ENCODE measurements at places on chromosomes 2 and 18.

DNA sequence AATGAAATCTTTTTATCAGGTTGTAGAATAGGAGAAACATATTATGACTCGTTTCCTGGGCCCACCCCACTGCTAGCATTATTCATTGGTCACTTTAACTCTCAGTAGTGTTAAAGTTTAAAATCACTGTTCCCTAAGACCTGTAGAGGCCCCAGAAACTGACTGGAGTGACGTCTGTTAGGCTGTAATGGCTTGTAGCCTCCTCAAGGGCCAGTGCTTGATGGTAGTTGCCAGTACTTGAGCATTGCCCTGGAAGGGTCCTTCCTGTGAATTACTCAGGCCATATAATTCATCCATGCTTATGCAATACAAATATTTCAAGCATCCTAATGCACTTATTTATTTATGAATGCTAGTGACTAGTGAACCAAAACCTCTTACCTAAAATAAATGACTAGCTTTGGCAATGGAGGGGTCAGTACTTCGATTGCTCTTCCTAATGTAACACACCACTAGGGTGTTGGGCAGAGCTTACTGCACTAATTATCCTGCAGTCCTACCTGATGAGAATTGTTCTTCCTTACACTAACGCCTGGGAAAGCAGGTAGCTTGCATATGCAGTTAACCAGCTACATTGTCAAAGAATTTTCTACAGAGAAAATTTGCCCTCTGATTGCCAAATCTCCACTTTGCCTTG lies 31.2 kb downstream of the ARHGAP25 start:
- DNase-seq, result peak; percentile 48

- no peak for DNase-seq
Observed at GRCh38 chr2:30978044-30978443, 160.2 kb downstream of the GALNT14 start.

DNA sequence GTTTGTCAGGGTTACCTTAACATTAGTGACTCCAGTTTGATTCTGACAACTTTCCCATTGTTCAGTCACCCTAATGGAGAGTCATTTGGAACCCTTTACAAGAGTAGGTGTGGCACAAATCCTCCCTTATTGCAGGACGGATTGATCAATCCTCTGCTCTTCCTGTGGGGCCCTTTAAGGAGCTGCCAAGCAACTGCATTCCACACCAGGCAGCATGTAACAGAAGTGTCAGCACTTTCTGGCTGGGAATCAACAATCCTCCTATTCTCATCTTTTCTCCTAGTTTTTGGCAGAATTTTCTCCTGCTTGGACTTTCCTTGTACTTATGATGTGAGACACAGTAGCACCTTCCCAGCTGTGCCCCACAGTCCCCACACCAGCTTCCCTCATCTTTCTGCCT lies 177.8 kb downstream of the ST6GAL2 start:
- DNase-seq, result no peak

DNA sequence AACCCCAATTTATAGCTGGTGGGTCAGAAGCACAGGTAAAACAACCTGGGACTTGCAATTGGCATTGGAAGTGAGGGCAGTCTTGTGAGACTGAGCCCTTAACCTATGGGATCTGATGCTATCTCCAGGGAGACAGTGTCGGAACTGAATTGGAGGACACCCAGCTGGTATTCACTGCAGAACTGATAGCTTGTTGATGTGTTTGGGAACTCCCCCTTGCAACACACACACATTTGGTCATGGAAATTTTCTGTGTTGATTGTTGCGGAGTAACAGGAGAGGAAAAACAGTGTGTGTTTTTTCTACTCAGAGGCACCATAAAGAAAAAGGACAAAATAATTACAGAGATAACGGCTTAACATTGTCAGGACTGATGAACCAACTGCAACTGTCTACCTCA lies 16.1 kb downstream of the TPGS2 start:
- DNase-seq, result no peak

- DNase-seq, result no peak
Observed at GRCh38 chr18:79818631-79819030, 20.9 kb downstream of the KCNG2 start.

GRCh38 chr2:165431014-165431413 lies 38.5 kb upstream of the CSRNP3 start:
- no peak for DNase-seq

- DNase-seq, result peak; percentile 18
Observed at GRCh38 chr2:9573013-9573720, 17.5 kb upstream of the ADAM17 start.

GRCh38 chr2:43049836-43050801 lies 176.3 kb downstream of the ZFP36L2 start:
- DNase-seq, result no peak

DNA sequence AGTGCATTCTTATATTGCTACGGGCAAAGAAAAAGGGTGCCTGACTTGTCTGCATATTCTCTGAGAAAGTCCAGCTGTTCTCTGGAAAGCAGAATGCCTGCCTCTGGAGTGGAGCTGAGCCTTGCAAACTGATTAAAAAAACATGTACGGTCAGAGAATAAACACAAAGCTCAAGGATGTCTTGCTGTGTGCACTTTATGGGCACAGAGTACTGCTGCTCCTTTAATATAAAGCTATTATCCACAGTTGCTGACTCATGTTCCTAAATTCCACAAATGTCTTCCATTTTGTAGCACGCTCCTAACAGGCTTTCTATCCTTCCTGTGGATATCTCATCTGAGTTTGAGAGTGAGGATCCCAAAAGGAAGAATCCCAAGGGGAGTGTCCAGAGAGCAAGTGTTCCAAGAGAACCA lies 229.0 kb downstream of the MREG start:
- no peak for DNase-seq

GRCh38 chr2:2575870-2576386 lies 244.9 kb upstream of the MYT1L start:
- DNase-seq, result no peak

DNA sequence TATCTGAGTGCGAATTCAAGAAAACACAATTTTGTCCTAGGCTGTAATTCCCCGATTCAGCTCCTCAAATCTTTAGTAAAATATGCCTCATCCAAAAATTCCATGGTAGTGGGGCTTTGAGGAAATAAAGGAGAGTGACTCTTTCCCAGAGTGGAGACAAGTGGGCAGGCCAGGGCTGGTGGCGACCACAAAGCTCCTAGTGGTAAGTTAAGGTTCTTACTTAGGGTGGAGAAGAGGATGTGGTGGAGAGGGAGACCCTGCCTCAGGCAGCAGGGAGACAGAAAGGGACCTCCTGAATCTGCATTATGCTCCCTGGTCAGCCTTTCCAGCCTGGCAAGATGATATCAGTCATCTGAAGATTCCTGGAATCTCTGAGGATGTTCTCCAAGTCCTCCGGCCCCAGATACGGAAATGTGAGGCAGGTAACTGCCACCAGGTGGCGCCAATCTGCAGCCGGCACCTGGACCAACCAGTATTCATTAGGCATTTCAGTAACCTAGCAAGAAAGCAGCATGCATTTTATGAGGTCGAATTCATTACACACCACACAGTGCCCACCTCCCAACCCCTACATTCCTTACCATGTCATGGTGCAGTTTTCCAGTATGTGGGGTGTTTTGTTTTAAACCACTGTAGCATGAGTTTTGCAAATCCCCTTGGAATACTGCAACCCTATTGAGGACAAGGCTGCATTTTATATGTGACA lies 106.4 kb downstream of the POLE4 start:
- peak; percentile 44 for DNase-seq

GRCh38 chr2:185255566-185255965 lies 483.0 kb upstream of the FSIP2 start:
- DNase-seq, result no peak

DNA sequence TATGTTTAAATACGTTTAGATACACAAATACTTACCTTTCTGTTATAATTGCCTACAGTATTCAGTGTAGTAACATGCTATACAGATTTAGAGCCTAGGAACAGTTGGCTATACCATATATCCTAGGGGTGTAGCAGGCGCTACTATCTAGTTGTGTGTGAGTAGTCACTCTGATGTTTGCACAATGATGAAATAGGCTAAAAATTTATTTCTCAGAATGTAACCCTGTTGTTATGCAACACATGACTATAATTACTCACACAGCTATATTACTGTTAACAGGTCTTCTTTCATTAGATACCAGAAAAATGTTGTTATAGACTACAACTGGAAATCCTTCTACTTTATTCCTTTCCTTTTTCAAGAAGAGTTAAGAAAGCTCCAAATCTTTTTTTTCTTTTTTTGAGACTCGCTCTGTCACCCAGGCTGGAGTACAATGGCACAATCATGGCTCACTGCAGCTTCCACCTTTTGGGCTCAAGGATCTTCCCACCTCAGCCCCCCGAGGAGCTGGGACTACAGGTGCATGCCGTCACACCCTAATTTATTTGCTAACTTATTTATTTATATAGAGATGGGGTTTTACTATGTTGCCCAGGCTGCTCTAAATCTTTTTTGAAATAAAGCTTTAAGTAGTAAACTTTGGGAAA lies 48.5 kb downstream of the C2orf74 start:
- no peak for DNase-seq

GRCh38 chr2:48114256-48114655 lies 208.0 kb upstream of the FBXO11 start:
- DNase-seq, result no peak

GRCh38 chr2:62724886-62725711 lies 19.6 kb downstream of the EHBP1 start:
- no peak for DNase-seq

GRCh38 chr2:111116843-111117597 lies 3.7 kb upstream of the BCL2L11 start:
- DNase-seq, result peak; percentile 71

DNA sequence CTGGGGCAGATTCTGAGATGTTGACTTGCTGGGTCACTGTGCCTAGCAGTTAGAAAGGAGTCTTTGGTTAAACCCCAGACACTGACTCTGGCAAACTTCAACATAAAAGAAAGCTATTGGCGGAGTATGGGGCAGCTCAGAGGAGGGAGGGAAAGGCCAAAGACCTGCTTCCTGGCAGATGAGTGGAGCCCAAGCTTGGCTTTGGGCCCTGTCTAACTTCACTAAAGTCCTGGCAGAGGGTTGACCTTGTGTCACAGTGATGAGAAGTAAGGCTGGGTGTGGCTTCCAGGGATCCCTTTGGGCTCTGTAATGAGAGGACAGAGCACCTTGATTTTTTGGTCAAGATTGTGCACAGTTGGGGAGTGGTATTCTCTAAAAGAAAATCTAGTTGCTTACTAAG lies 129.8 kb upstream of the SEC11C start:
- no peak for DNase-seq

- no peak for DNase-seq
Observed at GRCh38 chr2:219560037-219560892, 11.1 kb downstream of the OBSL1 start.

DNA sequence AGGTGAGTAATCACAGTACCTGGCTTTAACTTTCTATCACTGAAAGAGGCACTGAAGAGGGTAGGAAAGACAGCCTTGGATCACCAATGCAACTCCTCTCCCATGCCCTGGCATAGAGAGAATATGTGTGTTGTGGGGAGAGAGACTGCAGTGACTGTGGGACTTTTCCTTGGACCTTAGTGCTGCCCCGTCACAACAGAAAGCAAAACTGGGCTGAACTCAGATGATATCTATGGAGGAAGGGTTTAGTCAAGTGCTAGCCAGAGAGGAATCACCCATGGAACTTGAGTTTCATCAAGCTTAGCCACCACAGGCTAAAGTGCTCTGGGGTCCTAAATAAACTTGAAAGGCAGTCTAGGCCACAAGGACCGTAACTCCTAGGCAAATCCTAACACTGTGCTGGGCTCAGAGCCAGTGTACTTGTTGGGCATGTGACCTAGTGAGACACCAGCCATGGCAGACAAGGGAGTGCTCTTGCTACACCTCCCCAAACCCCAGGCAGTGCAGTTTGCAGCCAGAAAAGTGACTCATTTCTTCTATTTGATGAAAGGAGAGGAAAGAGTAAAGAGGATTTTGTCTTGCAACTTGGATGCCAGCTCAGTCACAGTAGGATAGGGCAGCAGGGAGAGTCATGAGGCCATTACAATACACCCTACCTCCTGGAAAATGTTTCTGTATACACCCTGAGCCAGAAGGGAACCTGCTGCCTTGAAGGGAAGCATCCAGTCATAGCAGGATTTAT lies 105.8 kb upstream of the SPOPL start:
- no peak for DNase-seq

DNA sequence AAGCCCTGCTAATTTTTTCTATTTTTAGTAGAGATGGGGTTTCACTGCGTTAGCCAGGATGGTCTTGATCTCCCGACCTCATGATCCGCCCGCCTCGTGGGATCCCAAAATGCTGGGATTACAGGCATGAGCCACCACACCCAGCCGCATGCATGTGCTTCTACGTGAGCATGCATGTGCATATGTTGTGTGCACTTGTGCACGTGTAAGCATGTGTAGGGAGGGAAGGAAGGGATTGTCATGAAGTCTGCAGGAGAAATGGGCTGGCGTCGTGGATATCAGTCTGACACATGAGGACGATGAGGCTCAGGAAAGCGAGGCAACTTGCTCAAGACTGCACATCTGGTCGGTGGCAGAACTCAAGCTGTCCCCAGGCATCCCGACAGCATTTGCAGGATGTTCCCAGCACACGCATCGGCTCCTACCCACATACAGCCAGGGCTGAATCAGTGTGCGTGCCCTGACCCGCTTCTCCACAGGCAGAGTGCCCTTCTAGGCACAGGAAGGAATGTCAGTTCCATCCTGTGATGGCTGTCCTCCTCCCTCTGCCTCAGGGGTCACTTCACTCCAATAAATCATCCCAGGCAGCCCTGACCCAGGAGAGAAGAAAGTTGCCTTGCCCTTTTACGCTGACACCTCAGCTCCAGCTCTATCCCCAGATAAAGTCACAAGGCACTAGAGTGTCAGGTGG lies 49.9 kb upstream of the SLC14A2 start:
- DNase-seq, result no peak

GRCh38 chr2:36461039-36461681 lies 105.6 kb downstream of the CRIM1 start:
- no peak for DNase-seq

GRCh38 chr2:228869636-228870264 lies 401.3 kb downstream of the PID1 start:
- no peak for DNase-seq

- DNase-seq, result no peak
Observed at GRCh38 chr2:38284971-38285370, 92.1 kb downstream of the ATL2 start.

- no peak for DNase-seq
Observed at GRCh38 chr2:37390777-37391176, 46.3 kb downstream of the QPCT start.

GRCh38 chr2:178220814-178221213 lies 26.5 kb downstream of the OSBPL6 start:
- no peak for DNase-seq

DNA sequence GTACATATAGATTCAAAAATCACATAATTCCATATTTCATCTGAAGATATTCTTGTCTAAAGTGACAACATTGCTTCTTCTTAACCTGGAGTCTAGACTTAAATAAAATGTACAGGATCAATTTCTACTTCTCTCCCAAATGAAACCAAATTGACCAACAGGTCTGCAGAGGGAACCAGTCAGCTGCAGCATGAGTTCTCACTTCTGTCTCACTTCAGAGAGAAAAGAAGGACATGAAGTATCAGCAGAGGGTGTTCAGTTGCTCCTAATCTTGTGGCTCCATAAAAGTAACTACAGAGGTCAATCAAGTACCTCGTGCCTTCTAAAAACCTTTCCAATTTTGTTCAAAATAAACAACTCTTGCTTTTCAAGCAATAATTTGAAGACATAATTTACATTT lies 47.2 kb upstream of the MAP2 start:
- DNase-seq, result no peak

- DNase-seq, result no peak
Observed at GRCh38 chr2:146415291-146415690, 1429.5 kb upstream of the ACVR2A start.
